ENCODE measurements at places on chromosomes 3 and 15. TPM values are rescaled to one million over a fixed set of nuclear protein-coding genes. Genes with fewer than 3 reads are reported as not detected.

DNA sequence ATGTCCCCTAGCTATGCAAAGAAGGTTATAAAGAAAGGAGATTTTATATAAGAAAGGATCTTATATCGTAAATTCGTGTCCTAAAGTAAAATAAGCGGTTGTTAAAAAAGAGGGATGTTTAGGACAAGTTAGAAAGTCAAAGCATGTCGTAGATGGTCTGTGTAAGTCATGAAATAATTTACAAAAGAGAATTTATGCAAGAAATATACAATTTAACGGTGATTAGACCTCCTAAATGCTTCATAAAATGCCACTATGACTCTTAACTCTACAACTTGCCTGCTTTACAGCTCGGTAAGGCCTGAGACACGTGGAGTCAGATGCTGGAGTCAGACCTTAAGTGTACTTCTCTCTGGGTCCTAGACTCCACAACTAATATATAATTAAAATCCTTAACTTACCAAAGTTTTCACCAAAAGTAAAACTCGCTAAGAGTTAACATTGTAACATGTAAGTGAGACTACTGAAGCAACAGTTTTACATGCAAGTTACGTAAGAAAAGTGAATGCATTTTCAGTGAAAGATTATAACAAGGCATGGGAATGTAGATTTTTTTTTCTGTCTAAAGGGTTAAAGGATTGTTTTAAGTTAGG, 13.3 kb upstream of the SRPRB start:
- no peak for DNase-seq
- no peaks in the 10 kb centered on the region for H3K36me3 ChIP-seq
- no peaks in the 10 kb centered on the region for H3K4me1 ChIP-seq
- no peak overlapping the region for H3K4me3 ChIP-seq
- H3K27ac ChIP-seq = no peak overlapping the region

- no peaks in the 10 kb centered on the region for H3K27me3 ChIP-seq
- no peak overlapping the region for H3K27ac ChIP-seq
- no peaks in the 10 kb centered on the region for H3K36me3 ChIP-seq
Measured at GRCh38 chr3:154864947-154865346, 215.2 kb upstream of the MME start.

DNA sequence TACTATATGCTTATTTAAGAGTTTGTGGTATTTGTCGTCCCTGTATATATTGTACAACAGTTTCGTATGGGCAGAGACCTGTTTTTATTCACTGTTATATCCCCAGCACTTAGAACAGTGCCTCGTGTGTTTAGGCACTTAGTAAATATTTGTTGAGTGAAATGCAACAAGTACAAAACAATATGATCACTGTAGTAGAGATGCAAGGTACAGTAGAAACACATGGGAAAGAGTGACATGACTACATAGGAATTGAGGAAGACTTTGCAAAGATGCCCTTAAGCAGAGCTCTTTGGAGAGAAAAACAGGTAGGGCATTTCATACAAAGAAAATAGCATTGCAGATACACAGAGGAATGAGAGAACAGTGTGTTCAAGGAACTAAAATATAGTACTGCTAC, 18.3 kb downstream of the RASA2 start:
- no peaks in the 10 kb centered on the region for H3K27me3 ChIP-seq
- DNase-seq = no peak
- H3K4me1 ChIP-seq = no peaks in the 10 kb centered on the region
- no peaks in the 10 kb centered on the region for H3K36me3 ChIP-seq
- H3K27ac ChIP-seq = no peak overlapping the region

- no peak for DNase-seq
- no peak overlapping the region for H3K4me3 ChIP-seq
- no peaks in the 10 kb centered on the region for H3K36me3 ChIP-seq
- H3K27me3 ChIP-seq = no peaks in the 10 kb centered on the region
Measured at GRCh38 chr3:111081008-111081545, 9.5 kb downstream of the NECTIN3 start.

DNA sequence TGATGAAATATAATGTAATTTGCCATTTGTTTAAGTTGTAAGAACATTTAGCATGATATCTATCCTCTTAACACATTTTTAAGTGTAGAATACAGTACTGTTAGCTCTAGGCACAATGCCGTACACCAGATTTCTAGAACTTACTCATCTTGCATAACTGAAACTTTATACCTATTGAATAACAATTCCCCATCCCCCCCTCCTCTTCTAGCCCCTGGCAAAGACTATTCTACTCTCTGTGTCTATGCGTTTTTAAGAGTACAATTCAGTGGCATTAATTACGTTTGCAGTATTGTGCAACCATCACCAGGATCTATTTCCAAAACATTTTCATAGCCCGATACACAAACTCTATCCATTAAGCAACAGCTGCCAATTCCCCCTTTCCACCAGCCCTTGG, 261.7 kb downstream of the PLOD2 start:
- H3K4me1 ChIP-seq = no peaks in the 10 kb centered on the region
- H3K27ac ChIP-seq = no peak overlapping the region
- H3K27me3 ChIP-seq = no peaks in the 10 kb centered on the region

DNA sequence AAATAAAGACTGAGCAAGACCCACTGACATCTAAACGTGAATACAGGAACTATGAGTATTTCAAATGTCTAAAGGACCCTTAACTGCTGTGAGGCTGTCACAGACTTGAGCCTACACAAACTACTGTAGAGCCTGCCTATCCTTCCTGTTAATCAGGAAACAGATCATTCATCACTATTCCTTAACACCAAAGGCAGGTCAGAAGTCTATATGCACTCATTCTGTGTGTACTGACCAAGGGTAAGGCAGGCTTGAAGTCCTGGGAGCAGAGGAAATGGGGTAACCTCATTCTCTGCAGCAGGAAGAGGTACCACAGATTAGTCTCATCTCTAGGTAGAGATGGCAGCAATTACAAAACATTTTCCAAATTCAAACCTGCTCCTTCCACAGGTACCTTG, 30.7 kb downstream of the NPTN start:
- no peak overlapping the region for H3K27ac ChIP-seq
- H3K27me3 ChIP-seq = no peaks in the 10 kb centered on the region
- no peaks in the 10 kb centered on the region for H3K36me3 ChIP-seq
- no peak for DNase-seq

GRCh38 chr3:28224430-28224829, 17.0 kb upstream of the CMC1 start:
- no peak overlapping the region for H3K4me3 ChIP-seq
- no peaks in the 10 kb centered on the region for H3K4me1 ChIP-seq
- H3K36me3 ChIP-seq = no peaks in the 10 kb centered on the region
- H3K27me3 ChIP-seq = no peaks in the 10 kb centered on the region

- H3K36me3 ChIP-seq = no peaks in the 10 kb centered on the region
- no peak for DNase-seq
- no peaks in the 10 kb centered on the region for H3K4me1 ChIP-seq
- H3K4me3 ChIP-seq = no peak overlapping the region
- H3K27ac ChIP-seq = no peak overlapping the region
Measured at GRCh38 chr3:58864480-58864879, 185.3 kb downstream of the CFAP20DC start.

GRCh38 chr3:165446555-165446954, 250.4 kb upstream of the SLITRK3 start:
- H3K27me3 ChIP-seq = no peaks in the 10 kb centered on the region
- no peaks in the 10 kb centered on the region for H3K4me1 ChIP-seq
- no peak for DNase-seq
- no peak overlapping the region for H3K4me3 ChIP-seq
- H3K27ac ChIP-seq = no peak overlapping the region
- no peaks in the 10 kb centered on the region for H3K36me3 ChIP-seq

- peak; percentile 58 for DNase-seq
- no peak overlapping the region for H3K4me3 ChIP-seq
- H3K27me3 ChIP-seq = no peaks in the 10 kb centered on the region
- no peak overlapping the region for H3K27ac ChIP-seq
- peaks cover 17% of the 10 kb centered on the region for H3K4me1 ChIP-seq
Measured at GRCh38 chr3:27877061-27878013, 155.2 kb upstream of the EOMES start.

- H3K36me3 ChIP-seq = no peaks in the 10 kb centered on the region
- H3K27ac ChIP-seq = no peak overlapping the region
- DNase-seq = no peak
- H3K4me3 ChIP-seq = peak overlapping the region; percentile 10
- H3K27me3 ChIP-seq = no peaks in the 10 kb centered on the region
- H3K4me1 ChIP-seq = no peaks in the 10 kb centered on the region
Measured at GRCh38 chr15:41501931-41502794, 8.5 kb downstream of the ITPKA start.

DNA sequence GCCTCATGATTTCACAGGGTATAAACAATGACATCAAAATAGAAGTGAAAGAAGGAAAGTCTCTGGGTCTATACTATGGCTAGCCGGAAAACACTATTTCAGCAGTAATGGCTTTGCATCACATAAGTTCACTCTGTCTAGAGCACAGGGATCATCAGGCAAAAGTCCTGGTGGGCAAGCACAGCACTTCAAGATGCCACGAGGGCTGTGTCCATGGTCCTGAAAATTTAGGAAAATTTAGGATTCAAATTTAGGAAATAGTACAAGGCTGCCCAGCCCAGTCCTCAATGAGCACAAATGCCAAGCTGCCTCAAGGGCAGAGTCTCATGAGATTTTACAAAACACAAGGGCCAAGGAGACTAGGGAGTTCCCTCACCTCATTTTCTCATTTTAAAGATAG, 54.1 kb downstream of the RORA start:
- DNase-seq = no peak
- H3K4me3 ChIP-seq = no peak overlapping the region
- no peak overlapping the region for H3K27ac ChIP-seq
- no peaks in the 10 kb centered on the region for H3K36me3 ChIP-seq
- H3K27me3 ChIP-seq = no peaks in the 10 kb centered on the region

- no peaks in the 10 kb centered on the region for H3K27me3 ChIP-seq
- no peak for DNase-seq
- H3K36me3 ChIP-seq = no peaks in the 10 kb centered on the region
- peaks cover 5% of the 10 kb centered on the region for H3K4me1 ChIP-seq
- H3K4me3 ChIP-seq = no peak overlapping the region
- no peak overlapping the region for H3K27ac ChIP-seq
Measured at GRCh38 chr3:27467545-27467944, 16.6 kb downstream of the SLC4A7 start.

GRCh38 chr15:81888748-81889484, 156.9 kb downstream of the MEX3B start:
- no peak overlapping the region for H3K27ac ChIP-seq
- H3K36me3 ChIP-seq = no peaks in the 10 kb centered on the region
- DNase-seq = no peak

GRCh38 chr15:66704019-66704802, 2.2 kb downstream of the SMAD6 start:
- H3K27me3 ChIP-seq = no peaks in the 10 kb centered on the region
- H3K27ac ChIP-seq = no peak overlapping the region
- H3K4me1 ChIP-seq = no peaks in the 10 kb centered on the region
- DNase-seq = no peak
- H3K36me3 ChIP-seq = no peaks in the 10 kb centered on the region
- H3K4me3 ChIP-seq = peak overlapping the region; percentile 70

GRCh38 chr15:59721411-59721810, 32.3 kb upstream of the BNIP2 start:
- H3K4me3 ChIP-seq = no peak overlapping the region
- no peaks in the 10 kb centered on the region for H3K36me3 ChIP-seq
- no peaks in the 10 kb centered on the region for H3K4me1 ChIP-seq
- no peak overlapping the region for H3K27ac ChIP-seq
- H3K27me3 ChIP-seq = no peaks in the 10 kb centered on the region

- H3K36me3 ChIP-seq = no peaks in the 10 kb centered on the region
- peak overlapping the region; percentile 91 for H3K27ac ChIP-seq
Measured at GRCh38 chr15:65303687-65304380, 643 bp upstream of the RNU5B-1 start.

GRCh38 chr3:144200004-144200403, 228.4 kb downstream of the DIPK2A start:
- H3K4me1 ChIP-seq = no peaks in the 10 kb centered on the region
- no peaks in the 10 kb centered on the region for H3K36me3 ChIP-seq
- H3K27me3 ChIP-seq = no peaks in the 10 kb centered on the region
- H3K4me3 ChIP-seq = no peak overlapping the region
- H3K27ac ChIP-seq = no peak overlapping the region

Gene SPTSSB
- 0.92 TPM for total RNA-seq

Gene MYEF2
- total RNA-seq = 16.1 TPM

Gene TLR9
- not detected for total RNA-seq

Gene MAGI1
- total RNA-seq = 28.0 TPM

Gene FBXL22
- total RNA-seq = 0.28 TPM

Gene TMEM42
- total RNA-seq = 5.9 TPM

Gene MAGEL2
- total RNA-seq = 0.41 TPM

Gene NR1I2
- 0.16 TPM for total RNA-seq

Gene HHATL
- 0.42 TPM for total RNA-seq

Gene TRANK1
- 4.6 TPM for total RNA-seq

Gene CTSH
- total RNA-seq = 109 TPM

Gene GOLGA8T
- total RNA-seq = not detected
